ENCODE measurements at places on chromosomes 1 and 21. TPM values are rescaled to one million over a fixed set of nuclear protein-coding genes. Genes with fewer than 3 reads are reported as not detected.

ANKRD35 gene
- total RNA-seq, result not detected

TRAF5 gene
- 55.8 TPM for total RNA-seq

SLAMF9 gene
- not detected for total RNA-seq

GRCh38 chr1:118934706-118935105 lies 53.4 kb downstream of the TBX15 start:
- H3K36me3 ChIP-seq, result no peaks in the 10 kb centered on the region
- H3K4me3 ChIP-seq, result no peak overlapping the region
- no peaks in the 10 kb centered on the region for H3K27me3 ChIP-seq
- no peak overlapping the region for H3K27ac ChIP-seq
- no peak for DNase-seq

DNA sequence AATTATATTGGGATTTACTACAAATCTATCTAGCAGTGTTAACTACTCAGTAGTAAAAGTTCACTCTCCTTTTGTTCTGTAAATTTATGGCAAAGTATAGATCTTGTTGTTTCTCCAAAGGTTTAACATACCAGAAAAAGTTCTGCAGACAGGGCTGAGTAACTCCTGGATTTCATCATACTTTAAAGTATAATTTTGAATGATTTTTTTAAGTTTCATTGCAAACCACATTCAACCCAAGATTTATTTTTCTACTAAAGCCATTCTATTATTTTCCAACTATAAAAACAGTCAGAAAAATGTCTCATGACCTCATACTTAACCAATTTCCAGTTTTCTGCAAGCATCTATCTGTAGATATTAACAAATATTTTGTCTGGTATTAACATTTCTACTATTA lies 585.8 kb upstream of the ZRANB2 start:
- DNase-seq, result no peak
- no peaks in the 10 kb centered on the region for H3K4me1 ChIP-seq
- no peaks in the 10 kb centered on the region for H3K27me3 ChIP-seq
- H3K36me3 ChIP-seq, result no peaks in the 10 kb centered on the region
- no peak overlapping the region for H3K4me3 ChIP-seq
